ENCODE measurements at places on chromosomes 1 and 21.

- DNase-seq, result no peak
Observed at GRCh38 chr1:151585622-151586021, 26.2 kb upstream of the SNX27 start.

GRCh38 chr1:177281901-177282300, 111.1 kb downstream of the BRINP2 start:
- DNase-seq, result no peak

GRCh38 chr1:53766831-53767405, 28.0 kb upstream of the GLIS1 start:
- DNase-seq, result no peak

DNA sequence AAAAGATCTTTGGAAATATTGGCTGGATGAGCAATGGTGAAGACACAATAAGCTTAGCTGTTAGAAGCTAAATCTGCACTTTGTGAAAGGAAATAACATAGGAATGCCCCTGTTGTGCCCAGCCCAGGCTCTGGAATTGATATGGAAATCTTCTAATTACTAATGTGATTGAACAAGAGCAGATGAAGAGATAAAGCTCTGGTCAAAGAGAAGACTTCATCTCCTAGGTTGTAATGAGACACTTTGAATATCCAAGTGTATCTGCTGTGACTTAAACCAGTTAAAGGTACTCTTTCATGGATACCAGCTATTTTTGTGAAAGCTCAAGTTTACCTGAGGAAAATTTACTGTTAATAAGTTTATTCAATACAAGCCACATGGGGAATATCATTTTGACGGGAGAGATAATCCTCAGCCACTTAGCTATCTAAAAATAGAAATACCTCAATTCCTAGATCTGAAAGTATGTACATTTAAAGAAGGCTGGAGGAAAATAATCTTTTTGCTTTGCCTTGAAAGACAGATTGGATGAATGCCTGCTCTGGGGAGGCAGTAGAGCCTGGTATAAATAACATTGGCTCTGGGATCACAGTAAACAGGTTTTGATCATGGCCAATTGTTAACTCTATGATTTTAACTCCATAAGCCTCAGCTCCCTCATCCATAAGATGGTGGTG, 494.0 kb upstream of the B3GALT2 start:
- no peak for DNase-seq

DNA sequence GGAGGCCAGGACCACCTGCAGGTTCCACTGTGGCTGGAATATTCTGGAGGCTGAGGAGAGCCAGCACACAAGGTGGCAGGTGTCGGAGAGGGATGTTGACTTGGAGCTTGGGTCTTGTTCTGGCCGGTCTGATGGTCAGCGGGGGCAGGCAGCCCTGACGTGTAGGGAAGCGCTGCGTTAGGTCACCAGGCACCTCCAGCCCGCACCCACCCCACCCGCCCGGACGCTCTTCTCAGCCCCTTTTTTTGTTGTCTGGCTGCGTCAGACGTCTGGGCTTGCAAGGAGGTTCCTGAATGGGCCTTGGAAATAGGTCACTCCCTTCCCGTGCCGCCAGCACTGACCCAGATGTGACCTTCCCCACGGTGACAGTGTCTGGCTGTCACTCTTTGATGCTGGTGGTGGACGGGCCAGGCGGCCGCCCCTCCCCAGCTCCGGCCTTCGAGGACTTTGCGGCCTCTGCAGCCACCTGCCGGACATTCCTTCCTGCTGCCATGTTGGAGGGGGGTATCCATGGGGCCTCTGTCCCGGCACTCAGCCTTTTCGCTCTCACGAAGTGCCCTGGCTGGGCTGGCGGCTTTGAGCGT, 30.1 kb downstream of the SPSB1 start:
- no peak for DNase-seq

GRCh38 chr1:90488451-90488850, 228.7 kb downstream of the BARHL2 start:
- DNase-seq, result no peak

- no peak for DNase-seq
Observed at GRCh38 chr1:46181343-46182260, 5.3 kb upstream of the P3R3URF start.

DNA sequence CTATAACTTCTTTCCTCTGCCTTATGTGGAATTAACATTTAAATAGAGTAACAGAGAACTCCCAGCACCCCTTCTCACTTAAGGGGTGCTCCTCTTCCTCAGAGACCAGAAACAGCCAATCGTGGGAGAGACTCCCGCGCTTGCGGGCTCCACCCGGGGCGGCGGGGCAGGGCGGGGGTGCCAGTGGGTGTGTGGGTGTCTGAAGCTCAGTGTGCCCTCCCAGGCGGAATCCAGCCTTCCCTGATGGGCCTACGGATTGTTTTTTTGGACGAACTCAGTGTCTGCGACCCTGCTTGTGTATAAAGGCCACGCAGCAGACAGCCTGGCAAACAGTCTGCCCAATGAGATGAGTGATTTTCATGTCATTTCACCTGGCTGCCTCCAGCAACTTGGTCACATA, 6.2 kb downstream of the RCC2 start:
- DNase-seq, result no peak

GRCh38 chr1:60448850-60449249, 375.3 kb upstream of the C1orf87 start:
- DNase-seq, result no peak

GRCh38 chr1:109770331-109771095, 6.8 kb upstream of the EPS8L3 start:
- peak; percentile 5 for DNase-seq

- no peak for DNase-seq
Observed at GRCh38 chr1:187883356-187883755, 1054.6 kb downstream of the PLA2G4A start.

GRCh38 chr1:207280706-207281105, 40.8 kb upstream of the CD55 start:
- no peak for DNase-seq

GRCh38 chr1:204495078-204495753, 611 bp upstream of the PIK3C2B start:
- peak; percentile 23 for DNase-seq

DNA sequence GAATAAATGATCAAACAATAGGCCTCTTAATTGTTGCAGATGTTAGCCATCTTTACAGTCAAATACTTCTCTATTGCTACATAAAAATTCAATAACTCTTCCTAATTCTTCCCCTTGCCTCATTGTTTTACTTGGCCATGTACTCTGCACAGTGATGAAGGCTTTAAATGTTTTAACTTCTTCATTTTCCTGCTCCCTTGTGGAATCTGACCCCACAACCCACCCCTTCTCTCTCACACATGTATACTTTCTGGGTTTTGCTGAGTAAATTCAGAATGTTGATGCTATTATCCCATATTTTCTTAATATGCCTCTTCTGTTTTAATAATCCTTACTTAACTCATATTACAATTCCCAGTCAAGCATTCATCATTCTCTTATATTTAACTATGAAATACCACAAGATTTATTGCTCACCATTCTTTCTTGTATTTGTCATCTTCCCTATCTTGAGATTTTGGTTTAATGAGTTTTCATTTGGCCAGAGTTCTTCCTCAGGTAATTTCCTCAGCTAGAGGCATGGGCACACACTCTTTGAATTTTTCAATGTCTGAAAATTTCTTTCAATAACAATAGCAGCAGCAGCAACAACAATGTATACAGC, 327.8 kb upstream of the USP24 start:
- DNase-seq, result no peak

- DNase-seq, result no peak
Observed at GRCh38 chr1:43522431-43522775, 8.3 kb upstream of the PTPRF start.

- no peak for DNase-seq
Observed at GRCh38 chr1:221040691-221041285, 161.5 kb downstream of the HLX start.

DNA sequence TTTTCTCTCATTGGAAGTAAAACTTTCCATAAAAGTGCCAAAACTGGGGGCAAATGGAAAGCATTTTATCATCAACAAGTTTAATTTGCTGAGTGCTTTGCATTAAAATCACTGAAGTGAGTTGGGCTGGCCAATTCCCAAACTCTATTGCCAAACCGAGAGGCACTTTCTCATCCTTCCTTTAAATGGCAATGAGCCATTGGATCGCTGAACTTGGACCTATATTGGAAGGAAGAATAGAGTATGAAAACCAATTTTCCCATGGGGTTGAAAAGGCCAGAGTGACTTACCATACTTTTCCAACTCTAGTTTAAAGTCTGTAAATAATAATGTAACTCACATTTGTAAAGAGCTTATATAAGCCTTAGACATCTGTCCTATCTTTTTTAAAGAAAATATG, 189.1 kb upstream of the C1orf87 start:
- no peak for DNase-seq

DNA sequence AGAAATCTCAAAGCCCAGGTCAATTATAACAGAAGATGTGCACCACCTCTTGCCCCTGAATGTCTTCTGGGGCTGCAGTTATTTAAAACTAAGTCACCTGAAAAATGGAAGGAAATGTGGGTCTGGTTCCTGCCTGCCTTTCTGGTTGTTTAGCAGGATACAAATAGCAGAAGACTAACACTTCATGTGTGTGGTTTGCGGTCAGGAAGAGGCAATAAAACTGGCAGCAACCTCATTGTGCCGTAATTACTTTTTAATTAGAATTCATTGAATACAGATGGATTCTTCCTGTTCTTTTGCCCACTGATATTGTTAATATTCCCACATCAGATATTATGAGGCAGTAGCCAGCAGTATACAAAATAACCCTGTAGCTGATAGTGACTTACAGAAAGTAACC, 345.7 kb downstream of the ZNF326 start:
- no peak for DNase-seq

- no peak for DNase-seq
Observed at GRCh38 chr1:42759114-42759513, 7.7 kb downstream of the P3H1 start.

- DNase-seq, result no peak
Observed at GRCh38 chr21:15051644-15052458, 12.9 kb downstream of the NRIP1 start.

DNA sequence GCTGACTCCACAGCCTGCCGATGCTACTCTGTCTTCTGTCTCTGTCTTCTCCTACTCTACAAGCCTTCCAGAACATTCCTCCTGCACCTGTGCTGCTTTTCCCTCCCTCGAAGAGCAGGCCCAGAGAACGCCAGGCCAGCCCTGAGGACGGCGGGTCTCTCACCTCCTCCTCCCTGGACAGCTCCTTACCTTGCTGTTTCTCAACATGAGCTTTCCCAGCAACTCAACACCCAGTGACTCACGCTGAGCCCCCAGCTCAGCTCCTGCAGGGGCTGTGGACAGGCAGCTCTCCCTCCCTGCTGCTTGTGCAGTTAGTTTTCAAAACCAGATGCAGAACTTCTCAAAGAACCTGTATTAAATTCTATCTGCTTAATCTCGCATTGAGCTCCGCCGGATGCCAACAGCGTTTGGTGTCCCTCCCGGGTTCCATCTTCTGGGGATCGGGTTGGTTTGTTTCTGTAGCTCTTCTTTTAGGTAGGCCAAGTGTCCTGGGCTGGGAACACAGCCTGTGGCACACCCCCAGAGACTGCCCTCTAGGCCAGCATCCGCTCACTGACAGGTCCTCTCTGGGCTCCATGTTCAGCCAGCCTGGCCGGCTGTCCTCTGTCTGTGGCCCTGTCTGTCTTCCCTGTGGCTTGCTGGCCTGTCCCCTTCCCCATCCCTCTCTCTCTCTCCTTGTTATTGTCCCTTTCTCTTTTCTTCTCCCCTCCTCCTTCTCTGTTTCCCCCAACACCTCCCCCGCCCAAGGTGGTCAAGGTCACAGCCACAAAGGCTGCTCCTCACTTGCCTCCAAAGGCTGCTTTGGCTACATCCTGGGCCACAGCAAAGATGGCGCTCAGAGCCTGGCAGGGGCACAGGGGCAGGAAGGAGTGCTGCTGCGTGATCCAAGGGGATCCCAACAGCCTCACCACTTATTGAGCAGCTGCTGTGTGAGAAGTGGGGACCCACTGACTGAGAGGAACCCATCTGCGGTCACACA, 391.0 kb downstream of the MATN1 start:
- no peak for DNase-seq

DNA sequence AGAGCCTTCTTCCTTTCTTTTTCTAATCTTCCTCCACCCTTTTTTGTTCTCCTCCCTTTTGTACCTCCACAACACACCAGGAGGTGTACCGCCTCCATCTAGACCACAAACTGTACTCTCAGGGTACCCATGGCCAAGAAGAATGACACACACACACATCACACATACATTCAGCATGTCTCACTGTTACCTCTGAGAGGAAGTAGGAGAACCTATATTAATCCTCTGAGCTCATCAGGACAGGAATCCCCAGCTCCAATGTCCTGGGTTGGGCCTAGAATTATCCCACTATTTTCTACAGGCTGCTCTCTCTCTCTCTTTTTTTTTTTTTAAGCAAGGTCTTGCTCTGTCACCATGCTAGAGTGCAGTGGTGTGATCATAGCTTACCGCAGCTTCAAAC, 36.7 kb downstream of the ATP2B4 start:
- no peak for DNase-seq

DNA sequence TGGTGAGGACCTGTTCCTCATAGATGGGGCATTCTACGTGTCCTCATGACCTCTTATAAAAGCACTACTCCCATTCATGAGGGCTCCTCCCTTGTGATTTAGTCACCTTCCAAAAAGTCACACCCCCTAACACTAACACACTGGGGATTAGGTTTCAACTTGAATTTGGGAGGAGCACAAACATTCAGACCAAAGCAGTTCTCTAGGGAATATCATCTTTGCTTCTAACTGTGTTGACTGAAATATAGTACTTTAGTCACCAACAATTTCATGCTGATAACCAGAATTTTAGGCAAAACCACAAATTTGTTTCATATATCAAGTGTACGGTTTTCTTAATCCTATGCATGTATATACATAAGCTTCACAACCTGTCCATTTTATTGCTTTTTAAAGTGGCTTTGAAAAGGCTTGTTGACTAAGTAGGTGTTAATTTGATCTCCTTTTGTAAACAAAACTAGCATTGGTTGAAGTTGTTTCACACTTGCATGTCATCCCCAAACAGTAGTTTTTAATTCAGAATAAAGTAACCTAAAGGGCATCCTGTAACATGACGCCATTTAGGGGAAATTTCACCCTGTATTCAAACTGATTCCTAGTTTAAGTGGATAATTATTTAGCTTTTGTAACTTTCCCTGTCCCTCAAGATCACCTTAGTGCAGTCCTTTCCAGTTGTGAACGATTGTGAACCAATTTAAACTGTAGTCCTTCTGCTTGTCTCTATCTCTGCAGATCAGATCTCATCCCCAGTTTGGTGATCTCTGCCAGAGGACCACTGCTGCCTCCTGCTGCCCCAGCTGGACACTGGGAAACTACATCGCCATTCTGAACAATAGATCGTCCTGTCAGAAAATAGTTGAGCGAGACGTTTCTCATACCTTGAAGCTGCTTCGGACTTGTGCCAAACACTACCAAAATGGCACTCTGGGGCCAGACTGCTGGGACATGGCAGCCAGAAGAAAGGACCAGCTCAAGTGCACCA, 141.1 kb downstream of the TLR5 start:
- no peak for DNase-seq
